ENCODE measurements at places on chromosomes 13 and 19.

GRCh38 chr13:30560212-30560611 is 57.5 kb upstream of the USPL1 start:
- no peak for DNase-seq

DNA sequence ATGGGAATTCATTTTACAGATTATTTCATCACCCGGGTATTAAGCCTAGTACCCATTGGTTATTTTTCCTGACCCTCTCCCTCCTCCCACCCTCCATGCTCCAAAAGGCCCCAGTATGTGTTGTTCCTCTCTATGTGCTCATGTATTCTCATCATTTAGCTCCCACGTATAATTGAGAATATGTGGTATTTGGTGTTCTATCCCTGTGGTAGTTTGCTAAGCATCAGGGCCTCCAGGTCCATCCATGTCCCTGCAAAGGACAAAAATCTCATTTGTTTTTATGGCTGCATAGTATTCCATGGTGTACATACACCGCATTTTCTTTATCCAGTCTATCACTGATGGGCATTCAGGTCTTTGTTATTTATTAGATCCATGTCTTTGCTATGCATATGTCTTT is 894.1 kb upstream of the MIR17HG start:
- no peak for DNase-seq

- DNase-seq = no peak
These were observed 275.1 kb downstream of the SHISA2 start for GRCh38 chr13:25776722-25777121.

DNA sequence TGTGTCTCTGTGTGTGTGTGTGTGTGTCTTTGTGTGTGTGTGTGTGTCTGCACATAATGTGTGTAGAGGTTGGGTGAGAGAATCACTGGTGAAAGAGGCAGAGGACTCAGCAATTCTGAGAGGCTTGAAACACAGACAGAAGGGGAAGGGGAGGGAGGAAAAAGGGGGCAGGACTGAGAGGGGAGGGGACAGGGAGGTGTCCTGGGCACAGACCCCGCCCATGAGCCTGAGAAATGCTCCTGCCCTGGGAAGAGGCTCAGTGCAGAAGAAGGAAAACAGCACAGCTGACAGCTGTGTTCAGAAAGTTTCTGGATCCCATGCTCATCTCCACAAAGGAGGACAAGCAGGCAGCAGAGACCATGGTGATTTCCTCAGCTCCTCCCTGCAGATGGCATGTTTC is 59.1 kb upstream of the CEACAM8 start:
- no peak for DNase-seq

- no peak for DNase-seq
These were observed 8.5 kb upstream of the EEF1AKMT1 start for GRCh38 chr13:20782116-20782708.

GRCh38 chr19:2045501-2046045 is 5.5 kb downstream of the MKNK2 start:
- DNase-seq = no peak

DNA sequence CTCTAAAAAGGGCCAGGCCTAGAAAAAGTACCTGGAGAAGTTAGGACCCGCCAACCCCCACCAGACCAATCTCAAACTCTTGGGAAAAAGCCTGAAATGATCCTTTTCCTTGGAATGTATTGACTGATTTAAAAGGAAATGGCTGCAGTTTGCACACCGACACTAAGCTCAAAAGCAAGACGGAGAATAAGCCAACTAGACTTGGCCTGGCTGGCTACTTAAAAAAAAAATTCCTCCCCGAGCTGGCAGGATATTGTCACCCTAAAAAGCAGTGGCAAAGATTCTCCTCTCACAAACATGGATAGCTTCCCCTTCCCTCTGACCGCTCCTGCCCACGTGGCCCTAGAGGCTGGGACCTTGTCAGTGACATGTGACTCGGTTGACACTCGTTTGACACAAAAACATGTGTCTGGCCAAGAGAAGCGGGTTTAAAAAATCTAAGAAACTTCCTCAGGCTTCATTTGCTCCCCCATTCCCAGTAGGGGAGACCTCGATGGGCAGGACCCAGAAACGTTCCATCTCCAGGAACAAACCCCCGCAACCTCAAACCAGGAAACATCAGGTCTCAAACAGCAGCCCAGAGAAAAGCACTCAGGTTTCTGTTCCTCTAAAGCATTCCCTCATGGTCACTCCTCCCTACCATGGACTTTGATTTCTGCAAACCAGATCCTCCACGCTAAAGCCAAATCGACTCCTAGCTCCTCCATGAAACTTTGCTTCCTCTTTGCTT is 1.3 kb downstream of the RFX1 start:
- no peak for DNase-seq
